Cerebellar nuclear complex (tissue), 1 donor: ENCODE measurements at places on chromosomes 3 and 15.
A peak's percentile ranks its signal among the peaks of the same experiment; 100 is the strongest.

DNA sequence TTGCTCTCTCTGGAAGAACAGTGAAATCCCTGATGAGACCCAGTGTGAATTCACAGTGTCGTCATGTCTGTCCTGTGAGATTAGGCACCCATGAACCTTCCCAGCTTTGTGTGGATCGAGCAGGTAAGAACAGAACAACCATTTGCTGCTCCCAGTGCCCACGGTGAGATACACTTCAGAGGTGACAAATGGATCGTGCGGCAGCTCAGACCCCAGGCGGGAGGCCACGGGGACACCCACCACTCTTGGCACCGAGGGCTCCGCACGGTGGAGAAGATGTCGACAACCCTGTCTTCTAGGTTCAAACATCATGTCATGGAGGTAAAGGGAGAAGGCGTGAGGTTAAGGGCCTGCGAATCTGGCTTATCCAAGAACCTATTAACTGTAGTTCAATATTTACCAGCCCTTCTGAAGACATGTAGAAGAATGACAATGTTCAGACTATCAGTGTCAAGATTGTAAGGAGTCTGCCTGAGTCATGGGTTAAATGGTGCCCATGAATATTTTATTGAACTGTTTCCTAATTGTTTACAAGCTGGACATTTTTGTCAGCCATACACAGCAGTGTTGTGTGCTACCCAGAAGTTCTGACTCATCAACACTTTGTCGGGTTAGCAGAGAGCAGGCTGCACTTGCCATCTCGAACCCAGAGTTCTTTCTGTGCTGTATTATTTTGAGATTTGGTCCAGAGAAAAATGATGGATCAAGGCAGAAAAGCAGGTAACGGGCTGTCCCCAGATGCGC, 15.5 kb upstream of the PCSK6 start:
- no peak for DNase-seq

DNA sequence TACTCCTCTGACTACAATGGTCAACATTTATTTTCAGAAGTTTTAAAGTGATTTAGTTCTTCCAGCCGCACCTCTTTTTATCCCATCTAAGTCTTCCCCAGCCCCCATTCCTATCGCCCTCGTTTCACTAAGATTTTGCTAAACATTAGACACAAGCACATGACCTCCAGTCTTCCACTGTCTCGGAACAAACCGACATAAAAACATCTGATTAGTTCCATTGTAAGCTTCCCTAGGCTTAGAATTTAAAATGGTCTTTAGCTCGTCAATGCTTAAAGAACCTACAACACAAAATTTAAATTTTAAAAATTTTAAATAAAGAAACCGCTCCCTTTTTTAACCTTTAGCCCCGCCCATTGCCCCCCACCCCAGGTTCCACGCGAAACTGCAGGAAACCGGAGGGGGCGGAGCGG, 284 bp upstream of the TSC22D2 start:
- peak; percentile 59 for DNase-seq

DNA sequence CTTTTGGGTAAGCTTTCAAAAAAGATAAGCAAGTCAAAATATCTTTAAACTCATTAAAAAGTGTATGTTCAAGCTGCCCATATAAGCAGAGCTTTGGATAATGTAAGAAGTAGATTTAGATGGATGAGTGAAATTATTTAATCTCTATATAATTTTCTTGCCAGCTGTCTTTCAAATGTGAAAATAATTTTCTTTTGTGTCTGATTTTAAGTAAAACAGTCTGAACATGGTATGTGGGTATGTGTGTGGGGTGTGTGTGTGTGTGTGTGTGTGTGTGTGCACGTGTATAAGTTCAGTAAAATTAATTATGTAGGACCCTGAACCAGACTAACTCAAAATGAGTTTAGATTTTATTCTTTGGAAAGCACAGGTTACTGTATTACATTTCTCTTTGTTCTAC, 155.2 kb upstream of the CGNL1 start:
- no peak for DNase-seq

- DNase-seq: no peak
Measured at GRCh38 chr3:61679026-61679425, 117.7 kb downstream of the PTPRG start.
